GM12892 (cell line): ENCODE measurements at places on chromosomes 7 and 10.

DNA sequence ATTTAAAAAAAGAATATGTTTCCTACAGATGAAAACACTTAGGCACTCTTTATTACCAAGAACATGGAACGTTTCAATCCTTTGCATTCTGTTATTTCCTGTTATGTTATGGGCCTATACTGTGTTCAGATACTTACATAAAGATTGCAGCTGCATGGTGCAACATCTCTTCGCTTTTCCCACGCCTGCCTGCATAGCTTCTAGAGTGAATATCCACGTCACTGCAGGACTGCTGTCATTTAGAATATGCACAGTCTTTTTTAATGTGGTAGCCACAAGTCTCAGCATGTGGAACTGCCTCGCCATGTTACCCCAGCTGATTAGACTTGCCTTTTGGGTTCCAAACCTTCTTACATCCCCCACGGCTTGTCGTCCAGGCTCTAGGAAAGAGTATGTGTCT, 69.6 kb upstream of the GATA3 start:
- no peak for DNase-seq

DNA sequence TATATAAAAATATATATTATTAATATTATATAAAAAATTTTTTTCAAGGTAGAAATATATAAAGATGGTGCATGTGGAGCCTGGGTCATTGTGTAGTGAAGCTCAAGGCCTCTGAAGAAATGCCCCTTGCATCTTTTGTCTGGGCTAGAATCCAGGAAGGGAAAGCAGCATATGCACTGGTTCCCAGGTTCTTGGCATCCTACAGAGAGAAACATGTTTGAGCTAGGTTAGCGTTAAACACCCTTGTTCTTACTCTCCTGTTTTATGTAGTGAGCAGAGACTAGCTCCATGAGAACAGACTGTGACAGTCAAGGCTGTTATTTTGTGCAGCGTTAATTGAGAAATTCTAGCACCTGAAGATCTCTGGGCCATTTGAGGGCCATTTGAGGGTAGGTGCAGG, 116.1 kb downstream of the POM121L12 start:
- DNase-seq, result no peak

- DNase-seq, result no peak
These were observed 46.3 kb upstream of the GPAM start for GRCh38 chr10:112229901-112230300.

DNA sequence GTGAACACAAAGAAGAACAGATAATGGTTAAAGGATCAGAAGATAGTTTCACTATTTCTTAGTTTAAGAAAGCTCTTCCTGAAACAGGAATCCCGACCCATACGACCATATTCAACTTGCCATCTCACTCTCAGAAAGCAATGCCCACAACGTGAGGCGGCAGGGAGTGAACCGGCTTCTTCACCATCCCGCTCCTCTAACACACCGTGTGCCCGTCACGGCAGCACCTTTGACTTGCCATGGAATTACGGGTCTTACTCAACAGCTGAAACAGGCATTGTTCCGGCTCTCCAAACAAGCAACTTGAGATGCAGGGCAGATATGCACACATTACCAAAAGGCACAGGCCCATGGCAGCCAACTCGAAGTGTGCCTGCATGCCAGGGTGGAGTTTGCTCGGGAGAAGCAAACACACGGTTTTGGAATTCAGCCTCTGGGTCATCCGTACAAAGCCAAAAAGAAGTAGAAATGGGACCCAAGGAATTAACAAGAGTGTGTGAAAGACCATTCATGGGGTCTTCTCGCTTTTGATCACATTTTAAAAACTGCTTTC, 293.6 kb downstream of the DNAJB6 start:
- DNase-seq, result no peak

- no peak for DNase-seq
These were observed 40.7 kb downstream of the TARP start for GRCh38 chr7:38232502-38233366.

GRCh38 chr10:5297466-5297865, 67.3 kb upstream of the UCN3 start:
- DNase-seq, result no peak

DNA sequence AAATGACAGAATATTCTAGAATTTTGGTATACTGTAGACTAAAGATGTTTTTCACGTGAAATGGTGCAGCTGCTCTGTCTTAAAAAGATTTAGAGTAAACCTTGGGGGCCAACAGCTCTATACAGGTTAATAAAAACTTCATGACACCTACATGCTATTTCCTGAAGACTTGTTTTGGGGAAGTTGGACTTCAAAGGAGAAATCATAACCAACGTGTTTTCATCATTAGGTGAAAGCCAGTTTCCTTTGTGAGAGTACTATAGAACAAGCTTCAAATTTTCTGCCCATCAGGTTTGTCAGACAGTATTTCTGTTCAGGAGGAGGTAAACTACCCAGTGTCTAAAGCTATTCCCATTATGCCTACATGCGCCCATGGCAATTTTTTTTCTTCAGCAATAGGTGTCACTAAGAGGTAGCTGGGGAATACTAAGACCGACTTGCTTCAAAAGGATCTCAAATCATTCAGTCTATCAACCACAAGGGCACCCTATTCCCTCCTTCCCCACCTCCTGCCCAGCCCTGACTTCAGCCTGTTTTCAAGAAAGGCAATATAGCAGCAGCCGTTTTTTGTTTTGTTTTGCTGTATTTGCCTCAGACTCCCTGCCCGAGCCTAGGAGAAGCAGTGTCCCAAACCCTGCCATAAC, 237.3 kb upstream of the SP8 start:
- no peak for DNase-seq

DNA sequence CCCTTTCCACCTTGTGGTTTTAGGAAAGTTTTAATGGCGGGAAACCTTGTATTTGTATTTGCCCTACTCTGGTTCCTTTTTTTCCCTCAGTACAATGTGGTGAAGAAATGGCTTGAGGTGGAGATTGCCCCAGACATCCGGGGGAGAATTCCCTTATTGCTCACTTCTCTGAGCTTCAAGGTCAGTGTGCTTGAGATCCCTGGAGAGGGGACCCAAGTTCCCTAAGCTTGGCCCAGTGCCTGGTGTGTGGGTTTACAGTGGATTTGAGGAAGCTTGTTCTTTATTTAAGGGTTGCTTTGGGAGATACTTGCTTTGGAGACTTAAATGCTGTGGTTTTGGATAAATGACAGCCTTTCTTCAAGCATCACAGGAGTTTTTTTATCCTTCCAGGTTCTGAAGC, 18.3 kb downstream of the CALHM2 start:
- no peak for DNase-seq
